BJ (cell line): ENCODE measurements at places on chromosomes 12 and 14.

GRCh38 chr14:94771158-94771905 is 1.4 kb upstream of the GSC start:
- DNase-seq: no peak

DNA sequence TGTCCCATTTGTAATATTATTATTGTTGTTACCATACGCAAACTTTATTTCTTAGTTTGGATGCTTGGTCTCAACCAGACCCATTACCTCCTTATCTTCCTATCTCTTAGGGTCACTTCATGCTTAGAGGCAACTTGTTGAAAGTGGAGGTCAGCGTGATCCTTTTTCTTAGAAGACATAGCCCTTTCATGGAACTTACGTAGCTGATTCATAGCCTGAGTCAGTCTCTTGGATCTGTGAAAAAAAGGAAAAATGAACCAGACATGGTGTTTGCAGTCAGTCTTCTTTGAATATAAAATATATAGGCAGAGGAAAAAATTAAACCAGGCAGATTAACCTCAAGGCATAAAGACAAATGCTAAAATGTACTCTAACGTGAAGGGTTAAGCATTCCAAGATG is 613.7 kb downstream of the DIO2 start:
- no peak for DNase-seq

DNA sequence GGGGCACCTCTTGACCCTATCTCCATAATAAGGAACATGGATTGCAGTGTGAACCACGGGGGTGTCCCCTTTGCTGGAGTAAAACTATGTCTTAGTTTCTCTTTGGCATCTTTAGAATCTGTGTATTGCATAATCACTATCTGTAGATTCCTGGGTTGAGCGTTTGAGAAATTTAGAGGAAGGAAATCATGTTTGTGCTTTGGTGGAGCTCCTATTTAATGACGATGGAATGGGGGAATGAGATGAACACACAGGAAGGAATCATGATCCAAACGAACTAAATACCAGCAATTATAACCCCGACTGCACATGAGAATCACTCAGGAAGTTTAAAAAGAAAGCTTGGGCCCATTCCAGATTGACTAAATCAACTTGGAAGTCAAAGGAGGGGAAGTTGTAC is 1.3 kb upstream of the MYG1 start:
- DNase-seq: peak; percentile 95

- DNase-seq: no peak
These were observed 69.2 kb upstream of the PIK3C2G start for GRCh38 chr12:18192119-18192518.
